ENCODE measurements at places on chromosomes 16 and 17.

DNA sequence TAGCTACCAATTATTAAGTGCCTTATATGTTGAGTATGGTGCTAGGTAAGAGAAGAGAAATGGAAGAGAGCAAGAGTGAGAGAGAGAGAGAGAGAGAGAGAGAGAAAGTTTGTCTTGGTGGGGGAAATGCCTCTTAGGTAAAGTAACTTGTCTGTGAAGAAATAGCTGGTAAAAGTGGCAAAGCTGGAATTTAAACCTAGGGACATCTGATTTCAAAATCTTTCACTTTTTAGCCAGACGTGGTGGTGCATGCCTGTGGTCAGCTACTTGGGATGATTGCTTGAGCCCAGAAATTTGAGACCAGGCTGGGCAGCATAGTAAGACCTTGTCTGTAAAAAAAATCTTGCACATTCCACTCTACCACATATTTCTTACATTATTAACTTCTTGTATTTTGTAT lies 23.0 kb upstream of the CDR2 start:
- DNase-seq: no peak

DNA sequence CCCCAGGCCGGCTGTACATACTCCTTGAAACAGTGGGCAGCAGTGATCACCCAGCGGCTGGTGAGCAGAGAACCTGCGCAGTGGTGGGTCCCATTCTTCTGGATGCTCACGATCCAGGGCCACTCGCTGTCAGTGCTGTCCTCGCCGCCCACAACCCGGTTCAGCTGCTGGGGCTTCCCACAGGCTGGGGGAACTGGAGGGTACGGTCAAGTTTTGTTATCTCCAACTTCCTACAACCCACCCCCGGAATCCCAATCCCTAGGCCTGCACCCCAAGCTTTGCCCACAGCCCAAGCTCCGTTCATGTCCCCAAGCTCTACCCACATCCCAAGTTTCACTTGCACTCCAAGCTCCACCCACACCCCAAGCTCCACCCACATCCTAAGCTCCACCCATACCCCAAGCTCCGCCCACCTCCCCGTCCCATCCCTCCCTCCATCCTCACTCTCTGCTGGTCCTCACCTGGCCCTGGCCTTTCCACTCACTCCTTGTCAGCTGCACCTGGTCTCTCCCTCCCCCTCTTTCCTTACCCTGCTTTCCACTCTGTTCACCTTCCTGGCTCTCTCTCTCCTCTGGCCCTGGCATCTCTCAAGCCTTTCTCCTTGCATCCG lies 1.8 kb downstream of the PRSS22 start:
- no peak for DNase-seq

GRCh38 chr17:37604556-37604955 lies 4.7 kb downstream of the SYNRG start:
- no peak for DNase-seq

- DNase-seq: no peak
These were observed 19.6 kb upstream of the RIPOR1 start for GRCh38 chr16:67509016-67509415.

GRCh38 chr17:29045734-29046472 lies 3.0 kb downstream of the PIPOX start:
- DNase-seq: no peak

DNA sequence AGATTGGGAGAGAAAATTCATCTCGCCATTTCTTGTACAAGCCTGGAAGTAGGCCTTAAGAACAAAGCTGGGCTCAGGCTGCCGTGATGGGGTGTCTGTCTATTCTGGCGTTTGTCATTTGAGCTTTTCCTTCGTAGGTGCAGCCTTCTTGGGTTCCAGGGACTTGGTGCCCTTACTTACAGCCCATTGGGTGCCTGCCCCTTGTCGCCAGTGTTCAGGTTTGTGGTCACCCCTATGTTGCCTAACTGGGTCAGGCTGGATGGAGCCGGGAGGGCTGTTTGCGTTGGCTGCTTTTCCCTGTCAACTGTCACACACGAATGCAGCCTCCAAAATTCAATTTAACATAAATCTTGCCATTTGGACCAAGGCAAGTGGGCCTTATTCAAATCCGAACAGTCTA lies 23.7 kb upstream of the MED9 start:
- no peak for DNase-seq

- DNase-seq: no peak
These were observed 342.3 kb downstream of the SNX29 start for GRCh38 chr16:12318661-12319427.

- DNase-seq: no peak
These were observed 847.7 kb upstream of the RBFOX1 start for GRCh38 chr16:6484935-6485334.

DNA sequence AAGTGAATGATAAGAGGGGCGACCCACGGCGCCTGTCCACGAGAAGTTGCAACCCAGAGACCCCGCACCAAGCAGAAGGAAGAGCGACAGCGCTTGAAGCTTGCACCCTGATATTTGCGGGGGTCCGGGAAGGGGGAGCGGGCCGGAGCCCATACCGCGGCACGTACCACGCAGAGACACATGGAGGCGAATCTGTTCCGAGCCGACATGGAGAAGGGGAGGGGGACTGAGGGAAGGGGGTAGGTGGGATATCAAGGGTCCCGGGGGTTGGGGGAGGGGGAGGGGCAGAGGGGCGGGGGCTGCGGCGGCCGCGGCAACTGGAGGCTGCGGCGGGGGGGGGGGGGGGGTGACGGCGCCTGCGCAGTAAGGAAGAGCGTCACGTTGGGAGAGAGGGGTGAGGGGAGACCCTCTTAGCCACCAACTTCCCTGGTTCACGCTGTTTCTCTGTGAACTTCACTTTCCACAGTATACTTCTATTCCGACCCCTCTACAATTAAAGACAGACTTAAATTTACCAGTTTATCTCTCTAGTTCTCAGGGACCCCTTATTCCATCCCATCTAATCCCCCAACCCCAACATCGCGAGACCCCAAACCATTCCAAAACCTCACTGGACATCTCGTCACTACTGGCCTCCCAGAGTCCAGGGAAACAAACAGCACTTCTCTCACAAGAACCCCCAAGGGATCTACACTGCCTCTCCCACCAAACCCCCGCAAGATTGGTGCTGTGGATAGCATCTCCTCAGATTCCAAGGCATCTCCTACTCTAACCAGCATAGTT lies 8.0 kb downstream of the DLG4 start:
- no peak for DNase-seq

DNA sequence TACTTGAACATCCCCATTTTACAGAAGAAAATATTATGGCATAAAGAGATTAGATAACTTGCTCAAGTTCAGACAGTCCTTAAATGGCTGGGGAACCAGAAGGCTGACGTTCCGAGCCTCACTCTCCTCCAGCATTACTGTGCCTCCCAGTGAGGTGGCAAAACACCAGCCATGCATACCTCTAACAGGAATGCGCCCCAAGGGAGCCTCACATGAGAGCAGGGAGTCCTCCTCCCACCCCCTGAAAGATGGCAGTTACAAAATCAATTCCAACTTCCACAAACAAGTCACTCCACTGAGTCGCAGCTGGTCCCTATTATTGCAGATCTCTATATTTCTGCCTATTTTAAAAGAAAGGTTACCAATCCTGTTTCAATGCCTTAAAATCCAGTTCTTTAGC lies 55.5 kb downstream of the ANKFY1 start:
- no peak for DNase-seq

DNA sequence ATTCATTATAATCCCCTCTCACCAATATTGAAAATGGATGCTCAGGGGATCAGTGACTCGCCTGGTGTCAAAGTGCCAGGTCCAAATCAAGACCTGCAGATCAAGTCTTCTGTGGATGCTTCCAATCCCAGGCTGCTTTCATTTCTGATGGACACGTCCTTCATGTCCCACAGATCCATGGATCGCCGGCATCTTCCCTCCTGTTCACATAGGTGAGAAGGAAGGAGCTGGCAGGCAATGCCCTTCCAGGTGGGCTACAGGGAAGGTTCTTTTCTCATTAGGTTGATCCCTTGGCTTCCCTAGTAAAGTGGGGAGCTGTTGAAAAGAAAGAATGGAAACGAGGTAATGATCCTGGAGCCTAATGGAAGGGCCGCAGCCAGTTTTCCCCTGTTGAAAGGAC lies 159.7 kb upstream of the RPH3AL start:
- DNase-seq: no peak

DNA sequence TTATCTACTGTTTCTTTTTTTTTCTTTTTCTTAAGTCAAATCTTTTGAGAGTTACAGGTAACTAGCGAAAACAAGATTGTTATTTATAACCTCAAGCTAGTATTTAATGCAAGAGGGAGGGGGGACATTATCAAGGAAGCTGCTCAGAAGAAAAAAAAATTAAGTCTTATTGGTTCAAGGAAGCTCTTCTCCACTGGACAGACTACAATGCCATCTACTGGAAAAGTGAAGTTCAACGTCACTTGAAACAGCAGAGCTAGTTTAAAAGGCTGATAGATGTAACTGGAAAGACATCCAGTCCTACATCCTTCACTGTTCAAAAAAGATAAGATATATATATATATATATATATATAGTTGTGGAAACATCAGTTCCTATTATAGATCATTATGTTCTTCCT lies 418.0 kb upstream of the PSMD7 start:
- DNase-seq: no peak

DNA sequence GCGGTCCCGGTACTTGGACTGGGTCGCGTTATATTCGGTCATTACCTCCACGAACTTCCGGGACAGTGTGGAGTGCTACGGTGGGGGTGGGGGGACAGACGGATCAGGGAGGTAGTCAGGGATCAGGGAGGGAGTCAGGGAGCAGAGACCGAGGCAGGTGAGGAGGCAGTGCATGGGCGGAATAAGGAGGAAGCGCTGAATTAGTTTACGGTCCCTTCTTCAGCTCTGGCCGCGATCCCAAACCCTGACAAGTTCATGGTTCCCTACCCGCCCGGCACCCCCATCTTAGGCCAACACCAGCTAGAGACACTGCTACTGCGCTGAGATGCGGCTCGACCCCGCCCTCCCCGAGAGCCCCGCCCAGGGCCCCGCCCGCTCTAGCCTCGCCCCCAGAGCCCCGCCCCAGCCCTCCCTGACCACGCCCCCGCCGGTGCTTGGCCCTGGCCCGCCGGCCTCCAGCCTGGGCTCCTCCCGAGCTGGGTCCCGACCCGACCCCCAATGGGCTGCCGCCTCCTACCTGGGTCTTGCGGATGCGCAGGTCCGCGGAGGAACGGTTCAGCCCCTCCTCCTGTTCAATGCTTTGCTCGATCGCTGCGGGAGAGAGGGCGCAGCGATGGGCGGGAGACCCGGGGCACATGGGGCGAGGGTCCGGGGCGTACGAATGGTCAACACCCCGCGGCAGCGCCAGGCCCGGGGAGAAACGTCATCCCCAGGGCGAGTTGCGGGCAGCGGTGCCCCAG lies 12.1 kb downstream of the HSD3B7 start:
- peak; percentile 70 for DNase-seq

- DNase-seq: no peak
These were observed 44.1 kb downstream of the ZNF423 start for GRCh38 chr16:49811644-49812334.

GRCh38 chr17:32357615-32358014 lies 7.7 kb downstream of the ZNF207 start:
- no peak for DNase-seq

- DNase-seq: no peak
These were observed 60.4 kb downstream of the MYOCD start for GRCh38 chr17:12726131-12726530.

- DNase-seq: no peak
These were observed 885 bp upstream of the SLC35B1 start for GRCh38 chr17:49708515-49709183.
